ENCODE measurements at places on chromosomes 16 and 17.

DNA sequence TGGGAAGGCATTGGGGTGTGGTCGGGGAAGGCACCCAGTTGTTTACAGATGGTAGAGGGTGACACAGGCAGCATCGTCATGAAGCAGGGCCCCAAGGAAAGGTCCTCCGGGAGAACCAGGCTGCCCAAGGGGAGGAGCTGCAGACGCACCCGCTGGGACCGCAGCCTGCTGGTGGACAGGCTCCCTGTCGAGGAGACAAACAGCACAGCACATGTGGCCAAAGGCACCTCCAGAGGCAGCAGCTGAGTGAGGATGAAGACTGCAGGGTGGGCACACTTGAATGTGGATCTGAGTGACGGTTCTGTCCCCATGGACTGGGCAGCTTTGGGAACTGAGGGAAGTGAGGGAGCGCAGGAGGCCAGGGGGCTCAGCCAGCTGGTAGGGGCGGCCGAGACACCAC, 12.4 kb downstream of the CHMP1A start:
- DNase-seq = no peak

GRCh38 chr17:3004925-3005324, 58.5 kb downstream of the OR1D5 start:
- DNase-seq = no peak

DNA sequence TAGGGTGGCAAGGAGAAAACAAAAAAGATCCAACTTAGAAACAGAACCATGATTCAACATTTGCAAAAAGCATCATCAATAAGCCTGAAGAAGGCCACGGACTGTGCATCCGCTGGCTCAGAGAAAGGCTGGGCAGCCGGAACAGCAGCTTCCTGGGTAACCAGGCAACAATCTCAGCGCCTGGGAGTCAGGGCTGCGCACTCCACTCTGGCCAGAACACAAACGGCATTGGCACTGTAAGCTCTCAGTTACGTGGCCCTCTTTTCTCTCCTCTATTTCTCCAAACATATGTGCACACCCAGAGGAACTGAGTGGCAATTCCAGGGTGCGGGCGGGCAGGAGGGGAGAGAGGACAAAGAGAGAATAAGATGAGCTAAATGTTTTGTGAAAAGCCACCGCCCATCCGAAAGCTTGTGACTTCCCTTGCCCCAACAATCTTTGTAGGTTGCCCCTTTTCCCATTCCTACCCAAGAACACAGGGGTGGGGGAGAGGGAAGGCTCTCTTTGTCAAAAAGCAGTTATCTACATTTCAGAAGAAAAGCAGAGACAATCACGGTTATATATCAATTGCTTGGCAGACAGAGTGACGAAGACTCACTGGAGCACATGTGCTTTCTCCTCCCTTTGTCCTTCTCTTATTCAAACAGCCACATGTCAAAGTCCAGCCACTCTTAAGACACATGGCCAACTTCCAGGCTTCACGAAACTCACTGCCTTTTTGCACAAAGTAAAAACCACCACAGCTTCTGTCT, 6.6 kb upstream of the GHDC start:
- no peak for DNase-seq

DNA sequence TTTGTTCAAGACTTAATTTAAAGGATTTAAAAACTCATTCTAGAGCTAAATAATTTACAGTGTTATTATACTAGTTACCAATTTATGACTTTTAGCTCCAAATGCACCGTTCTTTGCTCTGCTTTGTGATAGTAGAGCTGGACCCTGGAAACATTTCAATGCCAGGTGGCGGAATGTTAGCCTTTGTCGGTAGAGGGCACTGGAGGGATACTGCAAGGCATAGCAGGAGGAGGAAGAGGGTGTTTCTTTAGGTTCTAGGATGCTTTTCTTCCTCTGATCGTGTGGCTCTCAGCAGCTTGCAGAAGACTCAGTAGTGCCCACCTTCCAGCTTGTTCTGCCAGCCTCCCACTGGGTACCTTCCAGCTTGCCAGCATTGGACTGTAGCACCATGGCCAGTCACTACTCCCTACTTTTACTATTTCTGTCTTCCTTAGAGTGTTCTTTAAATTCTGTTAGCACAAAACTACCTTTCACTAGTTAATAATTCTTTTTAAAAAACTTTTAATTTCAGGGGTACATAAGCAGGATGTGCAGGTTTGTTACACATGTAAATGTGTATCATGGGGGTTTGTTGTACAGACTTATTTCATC, 325.3 kb downstream of the UTP18 start:
- DNase-seq = no peak

DNA sequence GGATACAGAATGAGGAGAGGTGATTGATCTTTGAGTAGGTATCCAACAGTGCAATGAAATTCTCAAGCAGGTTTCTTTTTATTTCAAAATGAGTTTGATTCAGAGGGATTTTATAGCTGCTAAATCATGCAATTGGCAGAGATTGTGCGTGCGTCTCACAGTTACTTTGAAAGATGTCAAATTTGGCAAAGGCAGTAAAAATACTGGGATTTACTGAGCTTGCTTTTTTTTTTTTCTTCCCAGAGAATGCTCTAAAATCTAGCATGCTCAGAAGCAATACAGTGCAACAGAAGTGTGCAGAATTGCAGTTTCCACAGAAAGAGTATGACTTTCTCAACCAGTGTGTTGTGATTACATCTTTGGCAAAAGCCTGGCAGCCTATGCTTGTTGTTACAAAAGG, 410.7 kb upstream of the GOT2 start:
- DNase-seq = no peak

DNA sequence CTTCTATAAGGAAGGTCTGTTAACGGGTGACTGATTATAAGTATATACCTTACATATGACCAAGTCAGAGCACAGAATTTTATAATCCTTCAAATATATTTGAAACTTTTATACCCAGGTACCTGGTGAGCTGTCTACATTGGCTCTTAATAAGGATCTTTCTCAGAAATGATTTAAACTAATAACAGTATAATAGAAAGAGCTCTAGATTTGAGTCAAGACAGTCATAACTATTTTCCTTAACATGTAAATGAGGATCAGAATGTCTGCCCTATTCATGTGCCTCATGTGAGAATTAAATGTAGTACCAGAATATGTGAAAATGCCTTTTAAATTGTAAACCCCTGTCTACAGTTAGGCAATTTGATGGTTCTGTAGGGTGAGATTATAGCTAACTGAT, 14.5 kb downstream of the CBFB start:
- DNase-seq = no peak

- no peak for DNase-seq
Measured at GRCh38 chr17:77687921-77688320, 270.6 kb upstream of the TNRC6C start.

- DNase-seq = no peak
Measured at GRCh38 chr16:4212934-4213296, 29.0 kb downstream of the SRL start.

GRCh38 chr16:24336491-24336890, 80.4 kb downstream of the CACNG3 start:
- no peak for DNase-seq

DNA sequence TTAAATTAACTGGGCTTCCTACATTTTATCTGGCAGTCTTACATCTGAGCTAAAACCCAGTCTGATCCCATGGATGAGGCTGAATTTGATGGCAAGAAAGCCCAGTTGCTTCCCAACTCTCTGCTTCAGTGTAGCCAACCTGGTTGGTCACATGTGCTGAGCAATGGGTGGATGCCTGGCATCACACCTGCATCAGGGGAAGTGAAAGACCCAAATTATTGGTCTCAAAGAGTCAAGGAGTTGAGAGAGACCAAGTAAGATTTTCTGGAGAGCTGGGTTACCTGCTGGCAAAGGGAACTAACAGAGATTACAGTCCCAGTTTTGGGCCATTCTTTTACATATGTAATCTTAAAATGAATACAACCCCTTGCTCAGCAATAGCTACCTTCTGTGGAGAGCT, 38.8 kb downstream of the RGS9 start:
- no peak for DNase-seq

- no peak for DNase-seq
Measured at GRCh38 chr17:29177871-29178749, 2.1 kb downstream of the MYO18A start.

DNA sequence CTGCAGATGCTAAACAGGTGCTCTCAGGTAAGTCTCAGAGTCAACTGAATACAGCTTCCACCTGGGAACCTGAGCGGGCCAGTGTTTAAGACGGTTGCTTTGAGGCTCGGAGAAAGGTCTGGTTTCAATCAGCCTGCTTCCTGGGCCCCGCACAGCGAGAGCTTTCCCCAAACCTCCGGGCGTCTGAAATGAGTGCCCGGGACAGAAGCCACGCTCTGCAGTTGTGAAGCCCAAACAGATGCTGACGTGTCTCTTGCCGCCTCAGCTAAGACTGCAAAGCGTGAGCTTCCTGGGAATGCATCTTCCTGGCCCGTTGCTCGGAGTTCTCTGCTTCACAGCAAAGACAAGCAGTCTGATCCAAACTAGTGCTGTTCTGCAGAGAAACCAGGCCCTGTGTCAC, 36.7 kb downstream of the PLXDC1 start:
- DNase-seq = no peak

DNA sequence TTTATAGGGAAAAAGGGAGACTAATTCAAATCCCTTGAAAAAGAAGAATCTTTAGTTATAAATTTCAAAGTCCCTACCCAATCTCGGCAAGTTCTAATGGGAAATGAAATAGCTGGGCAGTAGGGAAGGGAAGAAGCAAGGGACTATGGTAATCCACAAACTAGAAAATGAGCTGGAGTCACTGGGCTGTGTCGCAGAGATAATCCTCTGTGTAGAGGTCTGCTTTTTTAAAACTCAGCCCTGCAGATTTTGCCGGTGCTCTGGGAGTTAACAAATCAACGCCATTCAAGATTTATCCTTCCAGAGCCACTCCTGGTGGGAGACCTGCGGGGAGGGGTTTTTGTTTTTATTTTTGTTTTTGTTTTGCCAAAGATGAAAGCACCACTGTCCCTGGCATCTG, 20.8 kb downstream of the SNX11 start:
- DNase-seq = no peak

- no peak for DNase-seq
Measured at GRCh38 chr17:511001-511698, 158.5 kb upstream of the RPH3AL start.

GRCh38 chr17:1904273-1905182, 74.7 kb downstream of the RPA1 start:
- DNase-seq = no peak

GRCh38 chr17:78933025-78933958, 8.1 kb upstream of the TIMP2 start:
- peak; percentile 25 for DNase-seq

GRCh38 chr16:3519581-3519980, 18.8 kb downstream of the CLUAP1 start:
- no peak for DNase-seq

GRCh38 chr16:4687946-4688673, 5.3 kb upstream of the NUDT16L1 start:
- DNase-seq = no peak

DNA sequence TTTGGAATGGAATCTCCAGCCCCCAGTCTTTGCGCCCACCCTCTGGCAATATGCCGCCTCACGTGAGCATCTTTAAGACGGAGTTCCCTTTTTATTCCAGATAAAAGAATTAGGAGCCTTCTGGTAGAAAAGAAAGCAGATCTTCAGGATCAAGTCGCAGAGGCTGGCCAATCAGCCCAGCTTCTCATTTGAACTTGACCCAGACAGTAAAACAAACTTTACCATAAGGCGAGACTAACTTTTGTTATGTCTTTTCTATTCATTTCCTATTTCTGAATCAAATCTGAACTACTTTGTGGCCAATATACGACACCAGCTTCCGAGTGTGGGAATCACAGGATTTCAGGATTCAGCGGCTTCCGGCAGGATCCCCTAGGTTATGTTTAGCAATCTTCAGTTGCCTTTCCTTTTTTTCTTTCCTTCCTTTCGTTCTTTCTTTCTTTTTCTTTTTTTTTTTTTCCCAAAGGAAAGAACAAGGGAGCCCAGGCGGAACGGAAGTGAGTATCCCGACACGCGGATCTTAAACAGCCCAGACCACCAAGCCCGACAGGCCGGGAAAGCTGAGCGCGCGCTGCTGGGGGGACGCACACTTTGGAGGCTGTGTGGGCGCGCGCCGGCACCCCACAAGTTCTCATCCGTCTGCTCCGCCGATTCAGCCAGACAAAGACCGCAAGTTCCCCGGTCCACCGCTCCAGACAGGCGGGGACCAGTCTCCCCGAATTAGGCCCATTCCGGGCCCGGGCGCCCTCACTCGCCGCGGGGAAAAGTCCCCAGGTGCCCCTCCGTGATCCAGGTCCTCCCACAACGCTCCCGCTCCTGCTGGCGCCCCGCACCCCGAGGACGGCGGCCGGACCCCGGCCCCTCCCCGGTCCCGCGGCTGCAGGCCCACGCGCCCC, 633 bp downstream of the TBC1D16 start:
- DNase-seq = peak; percentile 22

GRCh38 chr17:43033948-43034881, 9.2 kb downstream of the RND2 start:
- DNase-seq = no peak

DNA sequence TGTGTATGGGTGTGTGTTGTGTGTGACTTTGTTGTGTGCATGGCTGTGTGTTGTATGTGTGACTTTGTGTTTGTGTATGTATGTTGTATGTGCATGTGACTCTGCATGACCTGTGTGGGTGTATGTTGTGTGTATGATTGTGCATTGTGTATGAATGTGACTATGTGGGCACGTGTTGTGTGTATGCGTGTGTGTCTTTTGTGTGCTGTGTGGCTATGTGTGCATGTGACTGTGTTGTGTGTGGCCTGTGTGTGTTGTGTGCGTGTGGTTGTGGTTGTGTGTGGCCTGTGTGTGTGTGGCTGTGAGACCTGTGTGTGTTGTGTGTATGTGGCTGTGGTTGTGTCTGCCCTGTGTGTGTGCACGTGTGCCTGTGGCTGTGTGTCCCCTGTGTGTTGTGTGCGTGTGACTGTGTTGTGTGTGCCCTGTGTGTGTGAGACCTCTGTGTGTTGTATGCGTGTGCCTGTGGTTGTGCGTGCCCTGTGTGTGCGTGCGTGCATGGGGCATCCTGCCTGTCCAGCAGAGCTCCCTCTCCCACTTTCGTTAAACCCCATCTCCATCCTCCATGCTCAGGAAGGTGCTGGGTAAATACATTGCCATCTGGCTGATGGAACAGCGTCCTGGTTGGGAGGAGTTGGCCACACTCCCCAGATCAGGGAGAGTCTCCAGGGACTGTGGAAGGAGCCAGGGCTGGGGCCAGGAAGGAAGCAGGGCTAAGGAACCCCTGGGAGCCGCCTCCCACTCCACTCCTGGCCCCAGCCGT, 90.1 kb upstream of the GSE1 start:
- DNase-seq = no peak

- DNase-seq = no peak
Measured at GRCh38 chr16:23739516-23739915, 15.3 kb upstream of the CHP2 start.

- peak; percentile 47 for DNase-seq
Measured at GRCh38 chr17:80899402-80900268, 92.0 kb upstream of the CHMP6 start.

- no peak for DNase-seq
Measured at GRCh38 chr16:23966597-23967394, 131.0 kb downstream of the PRKCB start.

- no peak for DNase-seq
Measured at GRCh38 chr17:80270104-80270503, 9.5 kb downstream of the RNF213 start.

- DNase-seq = no peak
Measured at GRCh38 chr17:8283356-8283755, 5.1 kb upstream of the RANGRF start.
